Cardiac fibroblast (primary cell): ENCODE measurements at places on chromosomes 3 and 15.

DNA sequence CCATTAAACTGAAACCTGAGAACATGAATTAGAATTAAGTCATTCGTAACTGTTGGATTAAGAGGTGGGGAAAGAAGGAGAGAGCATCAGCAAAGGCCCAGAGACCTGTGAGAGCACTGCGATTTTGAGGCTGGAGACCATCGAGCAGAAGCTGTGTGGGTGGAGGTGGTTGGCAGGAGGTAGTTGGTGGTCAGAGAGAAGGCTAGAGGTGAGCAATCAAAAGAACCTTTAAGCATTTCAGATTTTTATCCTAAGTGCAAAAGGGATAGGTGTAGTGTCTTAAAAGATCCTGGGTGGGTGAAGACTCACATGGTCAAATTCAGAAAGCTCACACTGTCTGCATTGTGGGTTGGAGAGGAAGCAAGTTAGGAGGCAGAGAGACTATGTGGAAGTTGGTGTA, 65.1 kb upstream of the TEX264 start:
- DNase-seq = no peak

- DNase-seq = no peak
Observed at GRCh38 chr3:249587-250262, 53.2 kb downstream of the CHL1 start.

DNA sequence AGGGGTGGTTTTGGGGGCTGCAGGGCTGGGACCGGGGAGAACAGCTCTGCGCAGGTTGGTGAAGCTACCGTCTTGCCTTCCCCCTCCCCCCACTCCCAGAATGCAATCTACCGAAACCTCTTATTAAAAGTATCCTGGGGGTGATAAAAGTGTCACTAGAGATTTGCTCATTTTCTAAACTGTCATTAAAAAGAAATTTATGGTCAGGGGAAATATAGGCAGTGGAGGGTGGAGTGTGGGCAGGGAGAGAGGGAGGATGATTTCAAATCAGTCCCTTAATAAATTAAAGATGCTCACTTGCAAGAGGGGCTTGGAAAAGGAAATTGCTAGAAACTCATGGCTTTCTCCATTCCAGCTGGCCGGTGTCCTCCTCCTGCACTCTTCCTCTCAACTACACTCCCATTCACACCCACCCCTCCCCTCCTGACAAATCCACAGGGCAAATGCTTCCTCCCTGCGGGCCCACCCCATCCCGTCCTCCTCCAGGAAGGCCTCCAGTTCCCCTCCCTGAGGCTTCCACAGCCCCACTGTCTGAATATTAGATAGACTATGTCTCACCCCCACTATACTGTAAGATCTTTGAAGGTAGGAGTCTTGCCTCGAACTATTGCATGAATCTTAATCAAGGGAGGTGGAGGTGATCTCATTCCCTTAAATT, 83.9 kb downstream of the TLE3 start:
- no peak for DNase-seq

GRCh38 chr15:34682674-34683073, 72.1 kb downstream of the GJD2 start:
- DNase-seq = no peak

GRCh38 chr15:76512971-76513370, 176.4 kb downstream of the ISL2 start:
- DNase-seq = peak; percentile 15

- DNase-seq = peak; percentile 97
Observed at GRCh38 chr3:184568924-184569829, 7.6 kb downstream of the EPHB3 start.

GRCh38 chr3:139870000-139870675, 64.8 kb upstream of the CLSTN2 start:
- no peak for DNase-seq

DNA sequence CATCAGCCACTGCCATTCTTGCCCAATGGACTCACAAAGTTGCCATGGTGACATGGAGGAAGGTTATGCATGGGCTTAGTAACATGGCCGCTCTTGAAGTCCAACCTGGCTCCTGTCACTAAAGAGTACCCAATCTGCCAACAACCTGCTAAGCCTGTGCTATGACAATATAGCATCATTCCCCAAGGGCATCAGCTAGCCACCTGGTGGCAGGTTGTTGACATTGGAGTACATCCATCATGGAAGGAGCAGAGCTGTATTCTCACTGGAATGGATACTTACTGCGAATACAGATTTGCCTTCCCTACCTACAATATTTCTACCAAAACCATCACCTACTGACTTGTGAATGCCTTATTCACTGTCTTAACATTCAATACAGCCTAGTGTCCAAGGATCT, 138.9 kb upstream of the RORA start:
- DNase-seq = no peak

GRCh38 chr15:26934848-26935247, 36.1 kb upstream of the GABRG3 start:
- DNase-seq = no peak

DNA sequence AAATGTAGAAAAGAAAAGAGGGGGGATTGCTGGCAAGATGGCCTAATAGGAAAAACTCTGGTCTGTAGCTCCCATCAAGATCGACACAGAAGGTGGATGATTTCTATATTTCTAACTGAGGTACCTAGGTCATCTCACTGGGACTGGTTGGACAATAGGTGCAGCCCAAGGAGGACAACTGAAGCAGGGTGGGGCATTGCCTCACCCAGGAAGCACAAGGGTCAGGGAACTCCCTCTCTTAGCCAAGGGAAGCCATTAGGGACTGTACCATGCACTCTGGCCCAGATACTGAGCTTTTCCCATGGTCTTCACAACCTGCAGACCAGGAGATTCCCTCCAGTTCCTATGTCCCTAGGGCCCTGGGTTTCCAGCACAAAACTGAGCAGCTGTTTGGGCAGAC, 22.6 kb upstream of the IGSF10 start:
- no peak for DNase-seq

- DNase-seq = peak; percentile 26
Observed at GRCh38 chr3:15102836-15103235, 3.9 kb upstream of the RBSN start.

GRCh38 chr3:148641722-148642121, 56.0 kb upstream of the AGTR1 start:
- no peak for DNase-seq

- DNase-seq = peak; percentile 41
Observed at GRCh38 chr3:142910280-142910679, 21.4 kb upstream of the PCOLCE2 start.

GRCh38 chr3:128279601-128279880, 126.3 kb downstream of the EEFSEC start:
- DNase-seq = no peak

- DNase-seq = no peak
Observed at GRCh38 chr3:194913316-194913715, 227.6 kb downstream of the FAM43A start.

- no peak for DNase-seq
Observed at GRCh38 chr3:59107856-59108815, 58.3 kb upstream of the CFAP20DC start.

- DNase-seq = no peak
Observed at GRCh38 chr3:113266738-113267137, 55.4 kb downstream of the BOC start.

GRCh38 chr3:143974271-143975238, 2.9 kb downstream of the DIPK2A start:
- DNase-seq = no peak

DNA sequence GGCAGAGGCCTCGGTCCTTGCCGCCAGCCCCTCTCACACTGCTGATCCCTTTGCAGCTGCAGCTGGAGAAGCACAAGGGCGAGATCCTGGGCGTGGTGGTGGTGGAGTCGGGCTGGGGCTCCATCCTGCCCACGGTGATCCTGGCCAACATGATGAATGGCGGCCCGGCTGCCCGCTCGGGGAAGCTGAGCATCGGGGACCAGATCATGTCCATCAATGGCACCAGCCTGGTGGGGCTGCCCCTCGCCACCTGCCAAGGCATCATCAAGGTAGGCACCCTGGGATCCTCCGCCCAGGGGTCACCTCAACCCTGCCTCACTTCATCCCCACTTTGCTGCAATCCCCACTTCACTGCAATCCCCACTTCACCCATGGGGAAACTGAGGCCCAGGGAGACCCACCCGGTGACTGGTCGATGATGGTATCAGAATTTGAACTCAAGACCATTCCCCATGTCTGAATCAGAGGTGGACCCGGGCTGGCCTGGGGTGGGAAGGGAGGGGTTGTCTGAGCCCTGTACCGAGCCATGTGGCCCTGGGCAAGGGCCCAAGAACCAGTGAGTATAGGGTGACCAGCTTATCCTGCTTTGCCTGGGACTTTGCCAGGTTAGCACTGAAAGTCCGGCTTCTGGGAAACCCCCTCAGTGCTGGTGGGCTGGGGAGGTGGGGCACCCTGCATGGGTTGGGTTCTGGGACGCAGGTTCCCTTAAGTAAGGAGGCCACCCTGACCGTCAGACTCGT, 162.9 kb downstream of the NSMCE3 start:
- DNase-seq = peak; percentile 24

DNA sequence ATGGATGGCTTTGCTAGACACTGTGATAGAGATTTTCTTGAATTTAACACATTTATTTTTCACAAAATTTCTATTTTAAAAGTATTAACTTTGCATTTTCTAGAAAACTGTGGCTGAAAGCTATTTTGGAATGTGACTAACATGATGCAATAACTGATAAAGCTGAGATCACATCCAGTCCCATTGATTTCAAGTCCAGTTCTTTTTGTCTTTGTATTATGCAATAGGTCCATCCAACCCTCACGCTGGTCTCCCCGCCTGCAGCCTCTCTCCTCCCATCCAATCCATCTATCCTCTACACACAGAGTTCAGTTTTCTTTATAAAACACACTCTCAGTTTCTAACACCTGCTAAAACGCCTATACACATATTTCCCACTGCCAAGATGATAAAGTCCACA, 178.8 kb downstream of the CNTN3 start:
- no peak for DNase-seq

DNA sequence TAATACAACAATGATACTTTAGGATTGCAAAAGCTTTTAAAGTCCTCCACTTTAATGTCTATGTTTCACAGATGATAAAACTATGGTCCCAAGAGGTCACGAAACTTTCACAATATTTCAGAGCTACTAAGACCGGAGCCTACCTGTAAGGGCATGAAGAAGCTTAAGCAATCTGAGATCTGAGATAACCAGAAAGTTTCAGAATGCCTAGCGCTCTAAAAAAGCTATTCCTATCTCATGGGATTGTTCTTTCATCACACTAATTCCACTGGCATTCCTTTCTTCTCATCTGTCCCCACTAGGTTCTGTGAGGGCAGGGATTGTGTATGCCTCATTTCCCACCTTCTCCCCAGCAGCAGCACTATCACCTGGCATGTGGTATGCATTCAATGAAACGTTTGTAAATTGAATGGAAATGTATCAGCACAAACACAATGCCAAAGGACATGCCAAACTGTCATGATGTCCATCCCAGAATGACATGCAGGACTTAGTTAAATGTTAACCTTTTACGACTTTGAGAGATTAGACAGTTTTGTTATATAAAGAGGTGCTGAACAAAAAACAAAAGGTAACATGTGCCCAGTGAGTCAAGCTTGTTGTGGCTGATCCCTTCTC, 104.7 kb upstream of the NR2F2 start:
- DNase-seq = no peak

GRCh38 chr3:17469954-17470353, 272.5 kb downstream of the TBC1D5 start:
- DNase-seq = no peak

GRCh38 chr15:68781766-68782588, 38.7 kb downstream of the ANP32A start:
- DNase-seq = no peak

DNA sequence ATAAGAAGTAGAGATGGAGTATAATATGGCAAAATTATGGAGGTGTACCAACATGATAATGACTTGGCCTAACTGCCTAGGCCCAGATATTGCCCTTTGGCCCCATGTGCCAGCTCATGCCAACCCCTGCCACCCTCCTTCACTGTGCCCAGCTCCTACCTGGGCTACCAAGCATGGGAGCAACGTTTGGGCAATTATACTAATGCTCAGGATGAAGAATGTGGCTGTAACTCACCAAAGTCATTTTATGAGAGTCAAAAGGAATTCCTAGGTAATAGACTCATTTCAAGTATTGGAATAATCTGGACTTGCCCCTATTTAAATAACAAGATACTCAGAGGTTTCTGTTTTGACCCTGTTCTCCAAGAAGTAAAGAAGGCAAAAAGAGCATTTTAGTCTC, 240.2 kb upstream of the IL12A start:
- DNase-seq = no peak

DNA sequence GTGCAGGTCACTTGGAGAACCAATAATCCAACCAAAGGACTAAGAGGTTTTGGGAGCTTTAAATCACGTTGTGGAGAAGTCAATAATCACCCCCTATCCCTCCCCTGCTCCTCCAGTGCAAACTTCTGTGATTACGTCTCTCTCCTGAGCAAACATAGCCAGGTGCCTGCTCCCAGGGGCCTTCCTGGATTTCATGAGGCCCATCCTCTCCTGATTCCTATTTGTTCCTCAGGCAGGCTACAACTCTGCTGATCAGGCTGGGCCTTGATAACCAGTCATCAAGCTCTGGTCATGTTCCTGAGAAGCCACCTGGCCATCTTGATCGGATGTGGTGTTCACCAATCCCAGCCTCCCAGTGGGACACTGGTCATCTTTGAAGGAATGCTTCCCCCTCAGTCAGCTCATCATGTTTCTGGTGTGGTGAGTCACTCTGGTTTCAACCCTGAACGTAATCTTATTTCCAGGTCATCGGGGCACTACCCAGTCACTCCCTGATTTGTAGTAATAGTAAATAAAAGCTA, 2.9 kb upstream of the ZNF710 start:
- DNase-seq = peak; percentile 86

GRCh38 chr3:125123451-125124305, 67.9 kb upstream of the HEG1 start:
- peak; percentile 55 for DNase-seq

DNA sequence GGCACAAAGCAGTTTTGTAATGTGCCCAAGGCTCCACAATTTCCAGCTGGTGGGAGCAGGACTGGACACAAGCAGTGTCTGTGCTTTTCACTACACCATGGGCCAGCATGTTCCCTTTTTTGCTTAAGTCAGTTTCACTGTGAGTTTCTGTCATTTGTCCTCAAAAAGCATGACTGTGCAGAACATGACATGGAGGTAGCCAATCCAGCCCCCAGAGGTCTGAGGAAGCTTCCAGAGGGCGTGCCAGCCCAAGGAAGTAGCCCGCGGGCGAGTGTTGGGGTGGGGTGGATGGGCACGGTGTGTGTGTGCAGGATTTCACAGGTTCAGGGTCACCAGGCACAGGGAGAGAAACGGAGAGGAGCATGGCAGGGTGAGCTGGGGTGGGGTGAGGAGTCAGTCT, 8.0 kb upstream of the EEFSEC start:
- no peak for DNase-seq

- peak; percentile 45 for DNase-seq
Observed at GRCh38 chr3:42572278-42572677, 9.5 kb downstream of the SEC22C start.
